Stimulated activated CD4-positive, alpha-beta T cell treated with anti-CD3 and anti-CD28 coated beads, TNF-alpha, amount 100 ng/mL, for 48 hours (primary cell): ENCODE measurements at places on chromosomes 6 and 20.

DNA sequence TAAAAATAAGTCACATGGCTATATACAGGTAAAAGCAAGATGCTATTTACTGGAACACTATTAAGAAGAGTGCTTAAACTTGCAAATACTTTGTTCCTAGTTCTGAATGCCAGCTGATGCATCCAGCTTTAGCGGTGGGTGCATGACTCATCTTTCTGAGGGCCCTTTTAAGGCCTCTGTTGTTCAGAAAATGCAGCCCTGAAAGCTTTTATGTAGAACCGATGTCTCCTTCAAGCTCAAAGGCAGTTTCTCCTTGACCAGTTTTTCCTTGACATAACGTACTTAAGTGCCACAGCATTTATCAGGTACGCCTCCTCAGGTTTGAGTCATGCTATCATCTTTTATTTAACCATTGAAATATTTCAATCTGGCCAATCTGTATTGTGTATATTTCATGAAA is 82.8 kb downstream of the MLIP start:
- no peak for DNase-seq

- DNase-seq, result no peak
Measured at GRCh38 chr6:146985111-146985510, 219.1 kb upstream of the STXBP5 start.

DNA sequence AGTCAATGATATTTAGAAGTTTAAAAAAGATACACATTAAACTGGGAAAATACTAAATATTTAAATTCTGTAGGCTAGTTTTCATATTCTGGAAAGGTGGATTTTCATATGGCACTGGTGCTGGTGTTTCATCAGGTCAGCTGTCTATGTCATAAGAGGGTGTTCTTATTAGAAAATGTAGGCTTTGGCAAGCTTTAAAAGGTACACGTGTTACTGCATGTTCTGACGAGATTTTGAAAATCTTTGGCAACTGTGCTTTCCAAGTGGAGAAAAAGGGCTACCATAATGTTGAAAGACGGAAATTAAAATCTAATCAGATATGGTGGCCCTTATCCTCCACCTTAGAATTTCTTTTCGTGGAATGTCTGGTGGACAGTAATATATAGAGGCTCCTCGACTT is 30.0 kb downstream of the SLC22A3 start:
- DNase-seq, result no peak

- DNase-seq, result no peak
Measured at GRCh38 chr6:109781001-109781400, 89.9 kb downstream of the FIG4 start.

DNA sequence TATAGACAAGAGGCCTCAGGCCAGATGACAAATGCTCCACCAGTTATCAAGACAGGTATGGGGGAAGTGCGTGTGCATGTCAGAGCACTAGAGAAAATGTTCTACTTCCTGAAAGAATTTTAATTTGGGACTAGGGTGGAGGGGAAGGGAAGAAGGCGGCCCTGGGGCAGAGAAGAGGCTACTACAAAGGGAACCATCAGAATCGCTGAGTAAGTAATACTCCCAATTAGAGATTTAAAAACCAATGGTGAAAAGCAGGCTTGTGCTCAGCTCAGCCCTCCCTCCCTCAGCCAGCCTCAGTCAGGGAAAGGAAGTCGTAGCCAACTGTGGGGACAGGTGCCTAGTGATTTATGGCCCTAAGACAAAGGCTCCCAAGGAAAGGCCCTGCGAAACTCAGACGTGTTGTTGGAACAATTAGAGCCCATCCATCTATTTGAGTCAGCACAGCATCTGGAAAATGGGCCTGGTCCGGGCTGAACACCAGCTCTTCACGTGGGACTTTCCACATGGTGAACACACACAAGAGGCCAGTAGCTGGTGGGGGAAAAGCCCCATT is 15.0 kb upstream of the MAFB start:
- no peak for DNase-seq

DNA sequence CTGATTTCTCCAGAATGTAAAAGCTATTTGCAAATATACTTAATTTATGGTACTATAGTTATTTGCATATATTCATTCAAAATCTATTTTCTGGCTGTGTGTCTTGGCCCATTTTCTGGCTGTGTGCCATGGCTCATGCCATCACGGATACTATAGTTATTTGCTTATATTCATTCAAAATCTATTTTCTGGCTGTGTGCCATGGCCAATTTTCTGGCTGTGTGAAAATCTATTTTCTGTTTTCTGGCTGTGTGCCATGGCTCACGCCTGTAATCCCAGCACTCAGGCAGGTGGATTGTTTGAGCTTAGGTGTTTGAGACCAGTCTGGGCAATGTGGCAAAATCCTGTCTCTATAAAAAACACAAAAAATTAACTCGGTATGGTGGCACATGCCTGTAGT is 28.9 kb upstream of the RIPK1 start:
- no peak for DNase-seq

GRCh38 chr20:3383878-3384495 is 23.5 kb downstream of the DNAAF9 start:
- DNase-seq, result peak; percentile 25

- peak; percentile 37 for DNase-seq
Measured at GRCh38 chr6:30463651-30464618, 25.4 kb upstream of the HLA-E start.

DNA sequence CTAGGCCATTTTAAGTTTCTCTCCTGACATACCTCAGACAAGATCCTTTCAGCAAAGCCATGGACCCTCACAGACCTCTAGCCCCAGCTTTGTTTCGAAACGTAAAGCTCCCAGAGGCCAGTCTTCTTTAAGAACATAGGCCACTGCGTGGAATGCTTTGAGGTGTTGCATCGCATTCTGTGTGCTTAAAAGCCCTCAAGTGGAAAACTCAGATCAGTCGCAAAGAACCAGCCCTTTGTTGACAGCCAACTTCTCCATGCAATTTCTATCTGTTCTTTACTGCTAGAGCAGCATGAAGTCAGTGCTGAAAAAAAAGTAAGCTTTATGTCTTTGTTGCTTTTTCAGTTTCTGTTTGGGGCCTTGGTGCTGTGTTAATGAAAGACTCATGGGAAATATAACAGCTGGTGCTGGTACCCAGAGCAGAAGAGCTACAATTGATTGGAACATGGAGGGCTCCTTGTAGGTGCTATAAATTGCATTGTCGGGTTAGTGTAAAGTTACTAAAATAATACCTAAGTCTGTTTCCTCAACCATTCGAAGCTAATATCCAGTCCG is 142.6 kb downstream of the MAP3K7 start:
- DNase-seq, result no peak

DNA sequence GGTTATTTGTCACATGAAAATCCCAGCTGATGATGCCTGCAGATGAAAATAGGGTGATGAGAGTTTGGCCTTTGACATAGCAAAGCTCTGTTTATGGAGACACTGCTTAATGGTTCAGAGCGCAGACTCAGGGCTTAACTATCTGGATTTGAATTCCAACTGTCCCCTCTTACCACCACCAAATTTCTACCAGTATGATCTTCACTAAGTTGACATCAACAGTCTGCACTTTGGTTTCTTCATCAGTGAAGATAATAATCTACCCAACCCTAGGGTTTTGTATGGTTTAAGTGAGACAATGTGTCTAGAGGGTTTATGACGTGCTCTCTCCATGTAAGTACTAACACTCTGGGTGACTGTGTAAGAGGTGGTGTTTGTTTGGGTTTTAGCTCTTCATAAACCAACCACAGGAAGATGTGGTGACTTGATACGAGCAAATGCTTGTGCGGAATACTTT is 151.4 kb upstream of the TNFAIP3 start:
- no peak for DNase-seq

DNA sequence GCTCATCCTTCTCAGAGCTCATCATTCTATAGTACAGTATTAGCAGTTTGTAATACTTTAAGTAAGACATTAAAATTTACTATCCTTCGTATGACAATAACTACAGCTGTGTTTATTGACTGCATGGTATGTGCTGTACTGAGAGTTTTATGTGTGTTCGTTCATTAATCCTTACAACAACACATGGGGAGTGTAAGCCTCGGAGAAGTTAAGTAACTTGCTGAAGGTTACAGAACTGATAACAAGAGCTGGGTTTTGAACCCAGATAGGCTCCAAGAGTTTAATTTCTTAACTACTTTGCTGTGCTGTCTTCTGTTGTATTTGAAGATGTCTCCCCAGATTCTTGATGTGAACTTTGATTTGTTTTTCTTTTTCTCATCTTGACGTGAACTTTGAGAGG is 23.7 kb downstream of the BRPF3 start:
- DNase-seq, result no peak

- peak; percentile 66 for DNase-seq
Measured at GRCh38 chr6:27867051-27867944, 44.9 kb downstream of the OR2B2 start.

DNA sequence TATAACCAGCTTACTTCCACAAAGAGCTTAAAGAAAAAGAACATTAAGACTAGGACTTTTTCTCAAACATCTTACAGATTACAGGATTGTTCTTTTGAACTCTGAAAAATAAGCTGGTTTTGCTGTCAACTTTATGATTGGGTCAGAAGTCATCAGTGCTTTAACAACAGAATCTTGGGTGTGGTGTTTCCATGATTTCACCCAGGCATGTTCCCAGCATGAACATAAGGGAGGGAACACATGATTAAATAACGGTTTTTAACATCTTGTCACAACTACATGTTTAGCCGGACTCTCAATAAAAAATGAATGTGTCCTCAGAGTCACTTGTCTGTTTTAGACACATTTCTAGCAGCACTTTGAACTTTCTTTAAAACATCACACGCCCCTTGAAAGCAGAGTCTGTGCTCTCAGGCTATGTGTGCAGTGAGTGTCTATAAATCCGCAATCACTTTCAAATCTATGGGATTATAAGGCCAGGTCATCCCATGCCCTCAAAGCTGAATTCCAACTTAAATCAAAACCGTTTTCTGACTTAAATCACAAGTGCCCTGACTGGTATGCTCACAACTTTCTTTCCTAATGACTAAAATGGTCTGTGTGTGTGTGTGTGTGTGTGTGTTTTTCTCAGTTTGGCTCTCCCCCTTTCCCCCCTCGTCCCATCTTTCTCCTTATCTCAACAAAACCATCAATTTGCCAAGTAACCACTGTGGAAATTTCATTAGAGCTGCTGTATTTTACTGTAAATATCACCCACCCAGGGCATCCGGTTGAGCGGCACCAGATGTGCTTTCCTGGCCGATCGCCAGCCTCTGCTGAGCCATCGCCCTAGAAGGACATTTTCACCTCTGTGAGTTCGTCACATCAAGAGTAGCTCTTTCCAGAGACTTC is 216.8 kb upstream of the DTNBP1 start:
- DNase-seq, result peak; percentile 46

DNA sequence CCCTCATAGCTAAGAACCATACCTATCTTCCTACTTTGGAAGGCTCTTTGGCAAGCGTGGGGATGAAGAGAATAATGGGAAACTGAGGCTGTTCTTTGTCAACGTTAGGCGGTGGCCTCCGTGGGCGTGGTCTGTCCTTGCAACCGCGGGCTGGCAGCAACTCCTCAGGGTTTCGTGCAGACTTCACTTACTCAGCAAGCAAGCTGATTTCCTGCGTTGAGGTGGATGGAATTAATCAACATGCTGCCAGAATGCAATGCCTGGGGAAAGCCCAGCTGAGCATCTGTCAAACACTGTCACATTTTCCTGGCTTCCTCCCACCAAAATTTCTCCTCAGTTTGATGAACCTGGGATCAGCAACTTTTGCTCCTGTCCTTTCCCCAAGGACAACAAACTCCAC is 9.2 kb upstream of the IL17F start:
- DNase-seq, result peak; percentile 37

- DNase-seq, result peak; percentile 7
Measured at GRCh38 chr6:141484711-141485110, 648.0 kb upstream of the GJE1 start.

DNA sequence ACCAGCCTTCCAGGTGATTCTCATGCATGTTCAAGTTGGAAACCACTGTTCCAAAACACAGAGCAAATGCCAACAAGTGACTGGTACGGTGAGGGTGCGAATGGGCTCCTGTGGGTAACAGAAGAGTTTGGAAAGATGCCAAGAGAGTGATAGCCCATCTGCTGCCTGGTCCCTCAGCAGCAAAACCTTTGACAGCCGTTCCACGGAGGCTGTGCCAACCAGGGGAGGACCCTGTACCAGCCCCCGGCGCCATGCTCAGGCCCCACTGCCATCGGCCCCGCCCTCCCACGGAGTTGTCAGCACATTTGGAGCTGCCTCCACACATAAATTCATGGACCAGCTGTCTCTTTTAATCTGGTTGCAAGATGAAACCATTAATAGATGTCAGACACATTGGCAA is 4.4 kb upstream of the PTPRT start:
- no peak for DNase-seq

DNA sequence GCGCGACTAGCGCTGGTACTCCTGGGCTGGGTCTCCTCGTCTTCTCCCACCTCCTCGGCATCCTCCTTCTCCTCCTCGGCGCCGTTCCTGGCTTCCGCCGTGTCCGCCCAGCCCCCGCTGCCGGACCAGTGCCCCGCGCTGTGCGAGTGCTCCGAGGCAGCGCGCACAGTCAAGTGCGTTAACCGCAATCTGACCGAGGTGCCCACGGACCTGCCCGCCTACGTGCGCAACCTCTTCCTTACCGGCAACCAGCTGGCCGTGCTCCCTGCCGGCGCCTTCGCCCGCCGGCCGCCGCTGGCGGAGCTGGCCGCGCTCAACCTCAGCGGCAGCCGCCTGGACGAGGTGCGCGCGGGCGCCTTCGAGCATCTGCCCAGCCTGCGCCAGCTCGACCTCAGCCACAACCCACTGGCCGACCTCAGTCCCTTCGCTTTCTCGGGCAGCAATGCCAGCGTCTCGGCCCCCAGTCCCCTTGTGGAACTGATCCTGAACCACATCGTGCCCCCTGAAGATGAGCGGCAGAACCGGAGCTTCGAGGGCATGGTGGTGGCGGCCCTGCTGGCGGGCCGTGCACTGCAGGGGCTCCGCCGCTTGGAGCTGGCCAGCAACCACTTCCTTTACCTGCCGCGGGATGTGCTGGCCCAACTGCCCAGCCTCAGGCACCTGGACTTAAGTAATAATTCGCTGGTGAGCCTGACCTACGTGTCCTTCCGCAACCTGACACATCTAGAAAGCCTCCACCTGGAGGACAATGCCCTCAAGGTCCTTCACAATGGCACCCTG is 1.6 kb downstream of the TPBG start:
- no peak for DNase-seq

DNA sequence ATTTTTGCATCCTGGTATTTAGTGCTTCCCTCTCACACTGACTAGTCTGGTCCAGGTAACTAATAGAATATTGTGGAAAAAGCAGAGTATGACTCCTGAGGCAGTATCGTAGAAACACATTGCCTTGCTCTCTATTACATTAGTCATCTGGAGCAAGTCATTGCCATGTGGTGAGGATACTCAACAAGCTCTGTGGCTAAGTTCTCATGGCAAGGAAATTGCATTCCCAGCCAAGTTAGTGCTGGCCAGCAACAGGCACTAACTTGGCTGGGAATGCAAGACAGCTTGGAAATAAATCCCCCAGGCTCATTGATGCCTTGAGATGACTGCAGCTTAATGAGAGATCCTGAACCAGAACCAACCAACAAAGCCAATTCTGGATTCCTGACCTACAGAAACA is 39.7 kb upstream of the HTR1B start:
- DNase-seq, result no peak

GRCh38 chr20:22904386-22904785 is 130.7 kb upstream of the SSTR4 start:
- DNase-seq, result no peak
